ENCODE measurements at places on chromosomes 5 and 9.

GRCh38 chr9:129185991-129186390 is 7.9 kb upstream of the IER5L start:
- DNase-seq: no peak

- DNase-seq: no peak
These were observed 6.0 kb downstream of the STRBP start for GRCh38 chr9:123262338-123262737.

DNA sequence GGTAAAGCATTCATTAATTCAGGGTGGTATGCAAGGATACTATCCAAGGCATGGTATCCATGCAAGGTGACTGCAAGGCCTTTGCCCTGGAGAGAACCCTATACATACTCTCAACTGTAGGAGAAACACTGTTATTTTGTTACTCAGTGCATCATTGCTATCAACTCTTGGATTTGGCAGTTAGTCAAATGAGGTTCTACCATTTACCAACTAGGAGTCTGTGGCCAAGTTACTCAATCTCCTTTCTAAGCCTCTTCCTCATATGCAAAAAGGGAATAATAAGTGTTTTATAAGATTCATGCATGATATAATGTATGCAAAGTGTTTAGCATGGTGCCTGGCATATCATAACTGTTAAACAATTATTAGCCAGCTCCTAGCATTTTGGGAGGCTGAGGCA is 4.0 kb downstream of the PCDHGC3 start:
- no peak for DNase-seq

DNA sequence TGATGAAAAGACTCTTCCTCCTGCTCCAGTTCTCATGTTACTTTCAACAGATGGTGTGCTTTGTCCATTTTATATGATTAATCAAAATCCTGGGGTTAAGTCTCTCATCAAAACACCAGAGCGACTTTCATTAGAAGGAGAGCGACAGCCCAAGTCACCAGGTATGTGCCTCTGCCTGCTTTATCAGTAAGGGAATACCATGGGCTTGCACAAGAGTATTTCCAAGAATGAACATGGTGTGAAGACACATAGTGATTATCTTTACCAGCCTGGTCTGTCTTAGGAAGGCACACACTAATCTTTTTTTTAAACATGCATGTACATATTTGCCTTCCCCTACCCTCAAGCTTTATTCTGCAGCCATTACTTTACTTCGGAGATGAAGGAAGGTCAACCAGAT is 15.2 kb downstream of the NUP214 start:
- no peak for DNase-seq

Data from T-helper 22 cell (primary cell).